ENCODE measurements at places on chromosomes 6 and 20. TPM values are rescaled to one million over a fixed set of nuclear protein-coding genes. Genes with fewer than 3 reads are reported as not detected.

The RWDD2A gene
- total RNA-seq, result 5.0 TPM

The VNN1 gene
- total RNA-seq, result under 0.01 TPM

The C6orf58 gene
- under 0.01 TPM for total RNA-seq

The HCK gene
- not detected for total RNA-seq

The ERGIC3 gene
- 536 TPM for total RNA-seq

The RIPOR3 gene
- total RNA-seq, result 21.7 TPM

The VSX1 gene
- total RNA-seq, result not detected

The GLP1R gene
- total RNA-seq, result not detected

The HMGN4 gene
- total RNA-seq, result 64.3 TPM

The TSPO2 gene
- total RNA-seq, result not detected

The GRM4 gene
- under 0.01 TPM for total RNA-seq

The SESN1 gene
- total RNA-seq, result 23.9 TPM

The MAFB gene
- under 0.01 TPM for total RNA-seq

The HLA-DRA gene
- total RNA-seq, result not detected

The CRYBG1 gene
- total RNA-seq, result 4.4 TPM
